ENCODE measurements at places on chromosomes 6 and 20.
A peak's percentile ranks its signal among the peaks of the same experiment; 100 is the strongest.

DNA sequence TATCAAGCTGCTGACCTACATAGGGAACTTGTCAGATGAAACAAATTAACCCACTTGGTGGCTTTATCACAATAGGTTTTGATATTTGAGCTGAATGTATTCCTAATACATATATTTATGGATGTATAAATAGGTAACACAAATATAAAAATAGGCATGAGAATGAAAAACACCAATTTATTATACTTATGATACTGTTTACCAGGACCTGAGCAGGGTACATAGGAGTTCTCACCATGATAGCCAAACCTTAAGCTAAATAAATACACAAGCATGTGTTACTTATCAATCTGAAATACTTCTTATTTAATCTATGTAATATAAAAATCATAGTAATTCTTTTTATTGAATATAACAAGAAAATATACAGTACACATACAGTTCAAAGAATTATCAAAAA lies 25.0 kb downstream of the ASCC3 start:
- DNase-seq = no peak

- DNase-seq = no peak
These were observed 41.1 kb upstream of the OSTM1 start for GRCh38 chr6:108115598-108116058.

GRCh38 chr6:92415656-92416055 lies 1003.7 kb downstream of the EPHA7 start:
- DNase-seq = no peak

GRCh38 chr20:17793986-17794385 lies 94.2 kb downstream of the BANF2 start:
- no peak for DNase-seq

DNA sequence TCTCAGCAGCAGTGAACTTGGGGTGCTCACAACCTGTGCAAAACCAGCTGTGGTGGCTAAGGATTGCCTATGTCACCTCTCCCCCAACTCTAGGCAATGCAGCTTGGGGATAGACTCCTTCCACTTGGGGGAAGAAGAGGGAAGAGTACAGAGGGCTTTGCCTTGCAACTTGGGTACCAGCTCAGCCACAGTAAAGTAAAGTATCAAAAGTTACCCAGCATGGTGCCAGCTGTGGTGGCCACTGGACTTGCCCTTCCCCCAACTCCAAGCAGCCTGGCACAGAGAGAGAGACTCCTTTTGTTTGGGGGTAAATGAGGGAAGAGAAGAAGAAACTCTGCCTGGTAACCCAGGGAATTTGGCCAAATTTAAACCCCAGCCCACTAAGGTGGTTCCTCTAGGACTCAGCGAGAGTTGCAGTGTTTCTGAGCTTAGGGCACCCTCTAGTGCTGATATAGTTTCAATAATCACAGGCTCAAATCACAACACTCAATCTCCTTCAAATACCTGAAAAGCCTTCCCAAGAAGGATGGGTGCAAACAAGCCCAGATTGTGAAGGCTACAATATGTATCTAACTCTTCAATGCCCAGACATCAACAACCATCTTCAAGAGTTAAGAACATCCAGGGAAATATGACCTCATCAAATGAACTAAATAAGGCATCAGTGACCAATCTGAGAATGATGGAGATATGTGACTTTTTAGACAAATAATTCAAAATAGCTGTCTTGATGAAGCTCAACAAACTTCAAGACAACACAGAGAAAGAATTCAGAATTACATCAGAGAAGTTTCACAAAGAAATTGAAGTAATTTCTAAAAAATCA lies 7.6 kb upstream of the DEFB129 start:
- no peak for DNase-seq

DNA sequence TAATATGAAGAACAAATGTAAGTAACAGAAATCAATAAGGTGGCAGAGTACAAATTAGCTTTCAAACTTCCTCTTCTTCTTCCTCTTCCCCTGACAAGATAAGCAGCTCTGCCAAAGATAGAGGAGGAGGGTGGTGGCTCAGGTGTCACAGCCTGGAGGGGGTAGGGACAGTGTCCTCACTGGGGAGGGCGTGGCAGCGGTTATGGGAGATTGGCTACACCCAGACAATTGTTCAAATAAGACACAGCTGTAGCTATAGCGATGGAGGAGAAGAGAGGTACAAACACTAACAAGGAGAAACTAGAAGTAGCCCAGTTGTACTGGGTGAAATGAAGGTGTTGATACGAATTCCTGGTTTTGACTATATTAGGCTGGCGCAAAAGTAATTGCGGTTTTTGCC lies 198.5 kb downstream of the TBXT start:
- no peak for DNase-seq

DNA sequence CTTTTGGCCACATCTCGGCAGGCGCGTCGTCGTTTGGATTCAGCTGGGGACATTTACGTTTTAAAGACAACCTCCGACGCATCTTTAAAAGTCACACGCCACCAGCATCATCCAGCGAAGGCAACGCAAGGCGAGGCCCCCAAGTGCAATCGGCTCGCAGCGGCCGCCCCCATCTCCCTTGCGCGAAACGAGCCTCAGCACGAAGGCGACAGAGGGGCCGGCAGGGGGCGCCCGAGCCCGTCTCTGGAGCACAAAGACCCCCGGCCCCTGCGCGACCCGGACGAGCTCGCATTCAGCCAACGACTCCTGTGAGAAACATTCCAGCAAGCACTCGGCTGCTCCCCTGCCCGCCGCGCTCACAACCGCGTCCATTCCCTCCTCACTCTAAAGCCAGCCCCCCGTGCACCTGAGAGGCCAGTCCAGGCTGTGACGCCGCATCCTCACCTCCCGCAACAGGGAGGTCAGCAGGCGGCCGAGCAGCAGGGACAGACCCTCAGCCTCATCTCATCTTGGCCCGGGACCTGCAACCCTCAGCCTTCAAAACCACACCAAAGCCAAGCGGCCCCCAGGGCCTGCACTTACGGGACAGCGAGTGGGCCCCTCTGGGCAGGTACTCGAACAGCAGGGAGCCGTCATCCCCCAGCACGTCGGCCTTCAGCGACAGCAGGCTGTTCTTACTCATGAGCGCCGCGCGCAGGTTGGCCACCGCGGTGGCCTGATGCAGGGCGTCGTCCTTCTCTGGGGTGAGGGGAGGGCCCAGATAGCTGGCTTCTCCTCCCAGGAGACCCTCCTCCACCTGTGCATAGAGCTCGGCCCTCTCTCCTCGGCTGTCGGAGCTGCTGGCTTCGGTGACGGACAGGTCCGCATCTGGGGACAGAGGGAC lies 35.8 kb downstream of the SLC2A4RG start:
- DNase-seq = no peak

- no peak for DNase-seq
These were observed 116.5 kb downstream of the TCP11 start for GRCh38 chr6:35024551-35025054.

DNA sequence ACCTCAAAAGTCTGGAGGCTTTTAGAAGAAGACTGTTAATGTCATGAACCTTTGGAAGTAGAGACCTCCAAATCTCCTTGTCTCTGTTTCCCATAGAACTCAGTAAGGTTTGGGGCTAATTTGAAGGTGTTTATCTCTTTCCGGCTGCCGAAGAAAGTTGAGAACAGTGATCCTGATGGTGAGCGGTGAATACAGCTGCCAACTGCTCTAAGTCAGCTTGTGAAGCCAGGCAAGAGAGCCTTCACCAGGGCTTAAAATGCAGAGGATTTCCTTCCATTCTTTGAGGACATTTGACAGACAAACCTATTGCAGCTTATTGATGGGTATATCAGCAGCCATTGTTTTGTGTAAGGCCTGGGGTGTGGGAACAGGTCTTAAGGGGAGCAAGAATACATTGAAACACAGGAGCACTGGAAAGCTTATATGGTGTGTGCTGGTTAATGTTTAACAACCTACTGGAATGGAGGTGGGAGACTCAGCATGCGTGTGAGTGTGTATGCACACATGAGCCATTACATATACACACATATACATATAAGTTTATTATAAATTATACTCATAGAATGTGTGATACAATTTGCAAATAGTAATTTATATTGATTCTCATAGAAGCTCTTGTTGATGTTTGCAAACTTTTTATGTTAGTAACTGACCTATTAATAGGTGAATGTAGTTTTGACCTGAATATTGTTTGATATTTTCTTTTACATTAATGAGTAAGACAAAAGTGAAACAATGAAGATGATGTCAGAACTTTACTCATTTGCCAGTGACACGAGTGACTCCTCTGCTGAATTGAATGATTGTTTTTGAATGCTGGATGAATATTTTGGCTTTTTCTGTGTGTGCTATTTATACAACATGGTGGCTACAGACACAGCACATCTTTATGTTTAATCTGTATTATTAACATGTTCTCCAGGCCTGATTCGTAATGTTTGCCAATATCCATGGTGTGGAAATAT lies 18.1 kb downstream of the PLEKHG1 start:
- DNase-seq = no peak

GRCh38 chr20:40506537-40506939 lies 182.5 kb downstream of the MAFB start:
- DNase-seq = peak; percentile 97

DNA sequence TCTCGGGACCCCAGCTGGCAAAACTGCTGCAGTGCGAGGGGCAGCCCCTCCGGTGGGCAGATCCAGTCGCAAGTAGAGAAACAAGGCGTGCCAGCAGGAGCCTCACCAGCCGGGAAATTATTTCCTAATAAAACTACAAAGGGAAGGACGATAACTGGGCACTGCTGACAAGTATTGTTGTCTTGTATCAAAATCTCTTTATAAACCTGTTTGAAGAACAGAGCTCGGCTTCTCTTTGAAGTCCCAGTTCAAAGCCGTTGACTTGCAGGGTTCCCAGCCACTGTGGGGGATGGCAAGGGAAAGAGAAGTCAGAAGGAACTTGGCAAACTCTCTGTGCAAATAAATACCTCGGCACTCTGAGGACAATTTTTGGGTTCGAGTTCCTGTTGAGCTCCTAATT lies 504.5 kb downstream of the CD83 start:
- DNase-seq = no peak

- DNase-seq = no peak
These were observed 37.1 kb downstream of the TPD52L1 start for GRCh38 chr6:125190667-125191066.

GRCh38 chr6:136923954-136924673 lies 2.0 kb downstream of the SLC35D3 start:
- DNase-seq = no peak

GRCh38 chr20:35008411-35009342 lies 53.0 kb downstream of the MYH7B start:
- no peak for DNase-seq

- DNase-seq = no peak
These were observed 103.4 kb upstream of the SLC22A23 start for GRCh38 chr6:3560211-3560610.

DNA sequence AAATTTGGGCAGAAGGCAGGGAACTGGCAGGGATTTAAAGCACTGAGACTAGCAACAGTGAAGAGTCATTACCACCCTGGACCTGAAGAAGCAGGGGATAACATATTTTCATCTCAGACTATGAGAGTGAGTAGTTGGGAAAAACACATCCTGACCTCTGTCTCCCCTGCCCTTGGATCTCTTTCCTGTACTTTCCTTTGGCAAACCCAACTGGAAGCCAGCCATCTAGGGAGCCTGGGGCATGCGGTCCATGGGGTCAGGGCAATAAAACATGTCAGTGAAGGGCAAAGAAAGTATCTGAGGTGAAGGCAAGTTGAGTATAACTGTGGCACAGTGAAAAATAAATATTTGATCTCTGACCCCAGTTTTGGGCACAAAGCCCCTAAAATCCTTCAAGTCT lies 698.2 kb downstream of the DOK5 start:
- no peak for DNase-seq

GRCh38 chr6:124482071-124482491 lies 480.2 kb upstream of the RNF217 start:
- DNase-seq = no peak

- no peak for DNase-seq
These were observed 78.6 kb downstream of the TRMT6 start for GRCh38 chr20:5871459-5872410.

DNA sequence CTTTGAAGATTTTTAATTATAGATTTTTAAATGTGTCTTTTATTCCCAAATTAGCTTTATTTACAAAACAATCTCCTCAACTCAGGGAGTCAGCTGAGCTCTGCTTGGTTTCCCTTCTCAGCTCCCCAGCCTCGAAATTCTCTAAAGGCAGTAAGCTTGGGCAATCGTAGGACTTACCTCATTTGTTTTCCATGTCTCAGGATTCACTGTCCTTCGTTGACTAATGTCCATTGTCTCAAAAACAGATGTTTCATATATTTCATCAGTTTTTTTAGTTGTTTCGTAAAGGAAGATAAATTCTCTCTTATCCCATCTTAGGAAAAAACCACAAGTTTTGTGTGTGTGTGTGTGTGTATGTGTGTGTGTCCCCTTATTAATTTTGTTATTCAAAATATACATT lies 102.2 kb upstream of the ADGRF1 start:
- DNase-seq = no peak

DNA sequence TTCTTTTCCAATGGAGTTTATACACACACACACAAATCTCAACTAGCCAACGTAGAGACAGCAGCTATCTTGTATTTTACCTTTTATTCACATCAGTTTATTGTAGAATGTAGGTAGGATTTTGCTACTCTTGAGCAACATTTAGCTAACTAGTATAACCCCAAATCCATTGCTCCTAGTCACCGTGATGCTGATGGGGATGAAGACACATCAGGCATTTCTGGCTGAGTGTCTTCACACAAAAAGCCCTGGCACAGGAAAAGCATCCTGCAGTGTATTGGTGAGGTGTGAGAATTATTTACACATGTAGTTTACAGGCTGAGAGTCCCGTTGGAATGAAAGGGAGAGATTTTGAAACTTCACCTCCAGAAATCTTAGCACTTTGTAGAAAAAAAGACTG lies 65.9 kb upstream of the FBXL4 start:
- no peak for DNase-seq

- DNase-seq = peak; percentile 53
These were observed 2.6 kb downstream of the GJA1 start for GRCh38 chr6:121437851-121438651.

- peak; percentile 13 for DNase-seq
These were observed 29.5 kb upstream of the SPDEF start for GRCh38 chr6:34585512-34586061.

DNA sequence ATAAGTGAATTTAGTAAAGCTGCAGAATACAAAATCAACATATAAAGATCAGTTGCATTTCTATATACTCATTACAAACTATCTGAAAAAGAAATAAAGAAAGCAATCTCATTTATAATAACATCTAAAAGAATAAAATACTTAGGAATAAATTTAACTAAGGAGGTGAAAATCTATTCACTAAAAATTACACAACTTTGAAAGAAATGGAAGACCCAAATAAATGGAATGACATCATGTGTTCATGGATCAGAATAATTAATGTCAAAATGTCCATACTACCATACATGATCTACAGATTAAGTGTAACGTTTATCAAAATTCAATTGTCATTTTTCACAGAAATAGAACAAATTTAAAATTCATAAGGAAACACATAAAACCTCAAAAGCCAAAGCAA lies 194.9 kb downstream of the TINAG start:
- no peak for DNase-seq

DNA sequence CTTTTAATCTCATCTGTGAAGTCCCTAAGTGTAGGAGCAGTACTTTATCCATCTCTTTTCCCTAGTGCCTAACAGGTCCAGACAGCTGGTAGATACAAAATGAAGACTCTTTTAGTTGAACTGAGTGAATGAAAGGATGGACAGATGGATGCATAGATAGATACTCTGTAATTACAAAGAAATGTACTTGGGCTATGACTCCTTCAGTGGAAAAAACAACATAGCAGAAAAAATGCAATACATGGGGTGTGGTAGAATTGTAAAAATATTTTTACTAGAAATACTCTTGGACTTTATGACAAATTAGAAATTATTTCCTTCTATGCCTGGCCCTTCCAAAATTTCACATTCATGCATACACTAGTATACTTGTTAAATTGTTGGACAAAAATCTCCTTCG lies 29.3 kb downstream of the KCNQ5 start:
- no peak for DNase-seq

All from non-pigmented ciliary epithelial cell (primary cell).